ENCODE measurements at places on chromosomes 5 and 9.

DNA sequence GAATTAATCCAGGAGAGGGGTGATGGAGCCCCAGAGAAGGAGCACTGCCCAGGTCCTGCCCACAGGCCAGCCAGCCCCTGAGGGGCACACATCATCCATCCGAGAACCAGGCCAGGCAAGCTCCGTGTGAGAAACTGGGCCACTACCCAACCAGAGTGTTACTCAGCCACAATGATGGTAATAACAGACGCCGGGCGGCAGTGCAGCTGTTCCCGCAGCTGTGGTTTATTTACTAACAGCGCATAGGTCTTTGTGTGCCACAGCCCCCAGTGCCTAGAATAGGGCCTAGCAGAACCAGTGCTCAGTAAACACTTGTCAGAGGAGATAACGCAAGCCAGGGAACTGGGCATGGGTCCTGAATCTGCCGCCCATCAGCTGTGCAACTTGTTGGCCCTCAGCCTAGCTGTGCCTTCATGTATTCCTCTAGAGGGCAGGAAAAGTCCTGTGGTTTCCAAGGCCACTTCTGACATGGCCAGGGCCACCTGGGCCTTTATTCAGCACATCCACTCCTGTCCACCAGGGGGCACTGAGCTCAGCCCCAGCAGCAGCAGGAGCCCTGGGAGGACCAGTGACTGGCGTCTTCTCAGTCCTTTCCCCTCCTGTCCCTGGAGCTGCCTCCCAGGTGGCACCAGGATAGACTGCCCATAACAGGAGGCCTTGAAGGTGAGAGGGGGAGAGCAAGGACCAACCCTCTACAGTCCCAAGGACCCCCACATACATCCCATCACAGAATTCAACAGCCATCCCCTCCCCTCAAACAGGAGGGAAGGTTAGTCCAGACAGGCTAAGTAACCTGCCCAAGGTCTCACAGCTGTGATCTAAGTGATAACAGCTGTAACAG, 2.1 kb downstream of the MXD3 start:
- DNase-seq, result peak; percentile 74

DNA sequence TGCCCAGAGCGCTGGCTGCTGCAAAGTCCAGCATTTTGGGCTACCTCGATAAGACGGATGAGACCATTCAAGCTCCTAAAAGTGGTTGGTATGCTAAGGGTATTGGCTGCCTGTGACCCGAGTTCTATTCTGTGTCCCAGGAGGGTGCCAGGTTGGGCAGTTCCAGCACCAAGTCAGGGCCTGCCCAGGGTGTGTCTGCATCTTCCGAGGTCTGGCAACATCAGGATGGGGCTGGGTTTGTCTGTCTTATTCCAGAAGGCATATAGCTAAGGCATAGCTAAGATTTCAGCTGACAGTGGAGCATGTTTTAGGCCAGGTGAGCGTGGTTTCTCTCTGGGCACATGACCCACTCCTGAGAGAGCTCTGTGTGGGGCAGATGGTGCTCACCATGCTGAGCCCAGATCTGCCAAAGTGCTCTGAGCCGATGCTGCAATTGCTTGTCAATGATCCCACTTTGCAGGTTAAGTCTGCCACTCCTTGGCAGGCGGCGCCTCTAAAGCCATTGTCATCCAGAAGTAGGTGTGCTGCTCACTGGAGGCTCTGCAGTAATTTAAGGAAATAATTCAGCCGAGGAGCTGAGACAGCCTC, 7.8 kb downstream of the SLC9A3 start:
- DNase-seq, result no peak

GRCh38 chr9:114098021-114098935, 814 bp downstream of the KIF12 start:
- no peak for DNase-seq

GRCh38 chr5:158320178-158320674, 461.3 kb upstream of the CLINT1 start:
- no peak for DNase-seq

GRCh38 chr9:111399772-111400563, 69.9 kb upstream of the OR2K2 start:
- no peak for DNase-seq

DNA sequence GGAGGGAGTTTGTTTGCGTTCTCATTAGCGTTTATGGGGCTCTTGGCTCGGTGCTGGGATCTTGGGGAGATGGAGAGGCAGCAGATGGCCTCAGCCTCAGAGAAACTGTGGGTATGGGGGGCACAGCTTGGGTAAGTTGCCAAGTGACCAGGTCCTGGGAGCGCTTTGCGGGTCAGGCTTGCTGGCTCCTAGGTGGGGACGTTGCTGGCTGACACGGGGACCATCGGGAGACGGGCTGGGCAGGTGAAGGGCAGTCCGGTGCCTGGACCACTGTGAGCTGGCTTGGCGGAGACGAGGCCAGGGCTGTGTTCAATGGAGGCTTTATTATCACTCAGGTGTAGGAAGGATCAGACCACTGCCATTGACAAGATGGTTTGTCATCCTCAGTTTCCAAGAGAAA, 30.0 kb downstream of the FGD3 start:
- DNase-seq, result no peak

Measured in right hindlimb (tissue), 1 donor.